WTC11 (cell line): ENCODE measurements at places on chromosomes 12 and 14.
A peak's percentile ranks its signal among the peaks of the same experiment; 100 is the strongest.

- no peak for DNase-seq
These were observed 75.3 kb downstream of the KDM2B start for GRCh38 chr12:121505513-121505912.

GRCh38 chr14:29092121-29092520 lies 325.5 kb downstream of the FOXG1 start:
- no peak for DNase-seq

- peak; percentile 12 for DNase-seq
These were observed 1.2 kb downstream of the NOVA1 start for GRCh38 chr14:26596543-26597061.

DNA sequence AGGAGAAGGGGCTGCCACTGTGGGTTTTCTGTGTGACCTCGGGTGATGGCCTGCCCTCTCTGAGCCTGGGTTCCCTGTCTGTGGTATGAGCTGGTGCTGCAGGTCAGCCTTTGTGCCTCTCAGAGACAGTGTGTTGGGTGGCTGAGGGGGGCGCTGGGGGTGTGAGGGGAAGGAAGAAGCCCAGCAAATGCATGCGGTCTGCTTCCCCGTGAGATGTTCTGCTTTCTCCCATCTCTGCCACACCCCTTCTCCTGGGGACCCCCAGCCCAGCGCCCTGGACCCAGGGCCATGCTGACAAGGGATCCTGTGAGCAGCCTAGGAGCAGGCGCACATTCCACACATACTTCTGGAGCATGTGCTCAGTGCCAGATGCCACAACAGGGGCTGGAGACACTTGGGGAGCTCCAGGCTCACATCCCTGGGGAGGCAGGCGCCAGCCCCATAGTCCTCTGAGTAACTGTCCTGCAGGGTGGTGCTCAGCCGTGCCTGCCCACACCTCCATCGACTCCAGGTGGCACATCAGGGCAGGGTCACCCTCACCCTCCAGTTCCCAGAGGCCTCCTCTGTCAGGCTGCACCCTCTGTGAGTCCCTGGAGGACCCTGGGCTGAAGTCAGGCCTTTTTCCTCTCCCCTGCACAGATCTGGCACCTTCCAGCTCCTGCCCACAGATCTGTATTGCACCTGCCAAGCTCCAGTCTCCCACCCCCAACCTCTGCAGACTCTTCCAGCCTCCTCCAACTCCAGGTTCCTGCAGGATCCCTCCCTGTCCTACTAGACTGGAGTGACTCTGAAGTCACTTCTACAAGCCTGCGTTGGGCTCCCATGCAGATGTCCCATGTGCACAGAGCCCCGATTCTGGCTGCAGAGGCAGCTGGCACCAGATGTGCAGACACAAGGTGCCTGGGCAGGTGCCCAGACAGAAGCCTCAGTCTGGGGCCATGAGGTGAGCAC lies 205.6 kb downstream of the KIF26A start:
- peak; percentile 17 for DNase-seq

DNA sequence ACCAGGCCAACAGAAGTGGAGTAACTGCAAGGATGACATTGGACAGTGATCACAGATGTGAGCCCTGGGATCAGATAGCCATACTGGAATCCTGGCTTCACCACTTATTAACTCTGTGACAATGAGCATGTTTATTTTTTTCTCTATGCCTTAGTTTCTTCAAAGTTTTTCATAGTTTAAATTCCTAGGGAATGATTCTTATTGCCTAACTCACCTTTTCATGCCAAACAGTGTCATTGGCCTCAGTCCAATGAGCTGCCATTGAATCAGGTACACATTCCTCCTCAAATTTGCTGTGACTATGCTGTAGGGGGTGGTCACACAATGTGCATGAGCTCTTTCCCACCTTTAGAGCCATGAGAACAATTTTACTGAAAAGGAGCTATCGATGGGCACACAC lies 342.3 kb downstream of the SYT1 start:
- no peak for DNase-seq

DNA sequence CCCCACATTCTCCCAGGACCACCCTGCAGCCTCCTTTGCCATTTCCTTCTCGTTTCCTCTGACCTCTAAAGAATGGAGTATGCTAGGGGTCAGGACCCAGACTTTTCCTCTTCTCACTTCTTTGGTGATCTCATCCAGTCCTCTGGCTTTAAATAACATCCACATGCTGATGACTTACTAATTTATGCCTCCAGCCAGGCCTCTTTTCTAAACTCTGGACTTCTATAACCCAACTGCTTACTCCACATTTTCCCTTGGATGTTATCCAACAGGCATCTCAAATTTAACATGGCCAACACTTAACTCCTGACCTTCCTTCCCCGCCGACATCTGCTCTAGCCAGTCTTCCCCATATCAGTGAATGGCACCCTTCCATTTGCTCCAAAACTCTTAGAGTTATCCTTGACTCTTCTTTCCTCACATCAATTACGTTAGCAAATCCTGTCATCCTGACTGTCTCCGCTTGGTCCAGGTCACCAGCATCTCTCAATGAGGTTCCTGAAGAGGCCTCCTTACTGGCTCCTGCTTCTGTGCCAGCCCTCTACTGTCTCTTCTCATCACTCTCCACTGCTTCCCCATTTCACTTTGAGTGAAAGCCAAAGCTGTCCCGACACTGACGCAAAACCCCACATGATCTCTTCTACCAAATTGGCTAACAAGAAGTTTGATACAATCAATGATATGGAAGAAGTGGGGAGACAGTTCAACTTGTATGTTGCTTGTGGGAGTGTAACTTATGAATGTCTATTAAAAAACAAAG lies 42.7 kb downstream of the TMBIM6 start:
- no peak for DNase-seq
